Stimulated activated CD8-positive, alpha-beta memory T cell treated with anti-CD3 and anti-CD28 coated beads, Interleukin-7, amount 100 ng/mL, for 24 hours (primary cell): ENCODE measurements at places on chromosomes 6 and 20.

DNA sequence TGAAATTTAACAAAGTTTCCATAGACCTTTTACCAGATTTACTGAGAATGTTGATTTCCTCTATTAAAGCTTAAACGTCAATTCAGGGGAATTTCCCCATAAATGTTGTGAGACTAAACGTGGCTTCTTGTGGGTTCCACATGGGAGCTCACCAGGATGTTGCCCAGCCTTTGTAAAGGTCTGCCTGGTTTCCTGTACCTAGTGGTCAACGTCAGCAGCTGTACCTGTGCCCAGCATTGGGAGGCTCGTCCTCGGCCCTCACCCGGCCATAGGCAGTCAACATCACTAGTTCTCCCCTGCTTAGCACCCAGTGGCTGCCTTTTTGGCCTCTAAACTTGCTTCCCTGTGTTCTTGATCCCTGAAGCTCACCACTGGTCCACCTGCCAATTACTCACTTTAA lies 22.1 kb upstream of the CD83 start:
- DNase-seq: no peak

- DNase-seq: no peak
These were observed 283.4 kb downstream of the TBC1D7 start for GRCh38 chr6:13044896-13045295.

DNA sequence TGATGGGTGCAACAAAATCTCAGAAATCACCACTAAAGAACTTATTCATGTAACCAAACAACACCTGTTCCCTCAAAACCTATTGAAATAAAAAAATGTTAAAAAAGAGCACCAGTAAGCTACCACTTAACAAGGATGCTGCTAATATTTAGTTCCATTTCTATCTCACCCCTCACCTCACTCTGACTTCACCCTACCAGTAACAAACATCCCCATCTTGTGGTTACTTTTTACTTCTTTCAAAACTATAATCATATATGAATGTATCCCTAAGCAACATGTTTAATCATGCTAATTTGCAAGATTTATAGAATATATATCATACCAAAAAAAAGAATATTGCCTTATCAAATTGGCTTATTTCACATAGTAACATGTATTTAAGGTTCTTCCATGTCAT lies 27.4 kb upstream of the SLC24A3 start:
- no peak for DNase-seq

GRCh38 chr6:170497841-170498301 lies 55.2 kb downstream of the PSMB1 start:
- DNase-seq: no peak

- no peak for DNase-seq
These were observed 521.6 kb downstream of the CD83 start for GRCh38 chr6:14638906-14639761.

DNA sequence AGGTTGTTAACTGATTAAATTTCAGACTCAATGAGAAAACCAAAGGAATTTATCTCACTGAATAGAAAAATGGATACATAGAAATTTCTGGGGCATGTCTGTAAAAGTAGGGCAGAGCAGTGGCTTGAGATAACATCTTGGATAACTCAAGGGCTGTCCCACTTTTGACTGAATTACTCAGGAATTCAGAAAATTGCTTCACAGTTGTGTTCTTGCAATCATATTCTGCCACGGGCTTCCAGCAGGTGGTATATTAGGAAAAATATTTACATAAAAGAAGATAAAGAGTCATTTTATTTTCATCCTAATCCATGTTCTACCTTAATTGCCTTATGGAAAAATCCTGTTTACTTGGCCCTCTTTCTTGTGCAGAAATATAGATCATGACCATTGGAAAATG lies 156.4 kb upstream of the AKIRIN2 start:
- no peak for DNase-seq

DNA sequence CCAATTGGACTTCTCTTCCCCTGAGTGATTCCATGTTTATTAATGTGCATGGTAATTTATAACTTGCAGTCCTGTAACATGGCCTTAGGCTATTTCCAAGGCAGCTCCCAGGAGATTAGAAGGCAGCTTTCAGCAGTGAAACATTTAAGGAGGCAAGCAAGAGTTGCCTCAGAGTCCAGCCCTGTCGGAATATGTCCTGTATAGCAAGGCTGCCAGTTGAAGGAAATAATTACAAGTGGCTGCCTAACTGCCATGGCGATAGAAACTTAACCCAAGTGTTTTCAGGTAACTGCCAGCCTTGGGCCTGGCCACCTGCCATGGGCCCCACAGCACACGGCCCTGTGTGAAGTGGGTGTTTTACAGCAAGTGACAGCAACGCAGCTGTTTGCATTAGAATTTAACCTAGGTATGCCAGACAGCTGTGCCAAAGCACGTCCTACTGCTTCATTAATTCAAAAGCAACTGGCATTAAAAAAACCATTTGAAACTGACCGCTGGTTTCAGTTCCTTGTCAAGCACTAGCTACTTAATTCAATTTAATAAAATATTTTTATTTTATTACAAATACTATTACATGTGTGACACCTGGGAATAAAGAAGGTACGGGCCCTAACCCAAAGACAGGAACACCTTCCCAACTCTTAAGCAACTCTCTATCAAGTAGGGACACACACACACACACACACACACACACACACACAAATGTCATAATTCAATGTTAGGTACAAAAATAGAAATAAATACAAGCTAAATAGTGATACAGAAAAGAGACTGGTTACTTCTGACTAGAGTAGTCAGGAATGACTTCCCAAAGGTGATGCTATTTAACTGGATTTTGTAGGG lies 151.8 kb upstream of the HEY2 start:
- no peak for DNase-seq

- DNase-seq: no peak
These were observed 108.8 kb downstream of the TIAM2 start for GRCh38 chr6:155103816-155104366.

GRCh38 chr6:34381081-34381480 lies 11.4 kb downstream of the NUDT3 start:
- no peak for DNase-seq

- DNase-seq: no peak
These were observed 71.9 kb downstream of the TMEM170B start for GRCh38 chr6:11609324-11610071.

DNA sequence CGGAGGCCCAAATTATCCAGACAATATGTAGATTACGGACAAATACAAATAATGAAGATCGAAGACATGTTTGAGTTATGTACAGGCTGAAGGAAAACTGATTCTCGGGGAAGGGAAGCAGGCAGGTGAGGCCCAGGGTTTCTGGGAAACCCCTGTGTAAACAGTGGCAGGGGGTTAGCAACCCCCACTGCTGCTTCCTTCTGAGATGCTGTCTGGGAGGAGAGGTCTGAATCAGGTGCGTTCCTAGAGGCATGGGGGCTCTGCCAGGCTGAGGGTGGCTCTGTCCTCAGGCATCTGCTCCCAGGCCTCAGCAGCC lies 7.2 kb upstream of the MDGA1 start:
- no peak for DNase-seq

DNA sequence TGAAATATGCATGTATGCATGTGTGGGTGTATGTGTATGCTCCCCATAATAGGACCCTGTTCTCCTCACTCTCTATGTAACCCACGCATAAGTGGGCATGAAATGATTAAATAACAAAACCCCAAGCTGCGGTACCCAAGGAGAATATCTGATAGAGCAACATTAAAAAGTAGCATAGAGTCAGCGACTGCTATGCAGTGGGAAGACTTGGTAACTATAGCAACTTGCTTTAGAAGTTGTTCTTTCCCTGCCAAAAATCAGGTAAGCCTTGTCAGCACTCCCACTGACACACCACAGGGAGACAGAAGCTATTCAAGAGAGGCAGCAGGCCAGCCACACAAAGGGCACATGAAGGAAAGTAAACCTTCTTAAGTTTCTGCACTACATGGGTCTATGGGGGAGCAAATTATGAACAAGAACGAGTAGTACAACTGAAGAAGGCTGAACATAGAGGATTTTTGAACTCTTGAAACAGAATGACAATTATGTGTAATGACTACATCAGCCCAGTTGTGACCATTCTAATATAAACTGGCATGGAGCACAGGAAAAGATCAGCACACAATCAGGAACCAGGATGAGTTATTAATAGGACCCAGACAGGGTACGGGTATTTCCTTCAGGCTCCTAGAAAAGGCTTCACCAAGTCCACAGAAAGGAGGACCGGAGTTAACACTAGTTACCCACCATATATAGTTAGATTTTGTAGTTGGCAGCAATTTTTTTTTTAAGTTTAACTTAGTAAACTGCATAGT lies 89.9 kb downstream of the GPR6 start:
- no peak for DNase-seq

DNA sequence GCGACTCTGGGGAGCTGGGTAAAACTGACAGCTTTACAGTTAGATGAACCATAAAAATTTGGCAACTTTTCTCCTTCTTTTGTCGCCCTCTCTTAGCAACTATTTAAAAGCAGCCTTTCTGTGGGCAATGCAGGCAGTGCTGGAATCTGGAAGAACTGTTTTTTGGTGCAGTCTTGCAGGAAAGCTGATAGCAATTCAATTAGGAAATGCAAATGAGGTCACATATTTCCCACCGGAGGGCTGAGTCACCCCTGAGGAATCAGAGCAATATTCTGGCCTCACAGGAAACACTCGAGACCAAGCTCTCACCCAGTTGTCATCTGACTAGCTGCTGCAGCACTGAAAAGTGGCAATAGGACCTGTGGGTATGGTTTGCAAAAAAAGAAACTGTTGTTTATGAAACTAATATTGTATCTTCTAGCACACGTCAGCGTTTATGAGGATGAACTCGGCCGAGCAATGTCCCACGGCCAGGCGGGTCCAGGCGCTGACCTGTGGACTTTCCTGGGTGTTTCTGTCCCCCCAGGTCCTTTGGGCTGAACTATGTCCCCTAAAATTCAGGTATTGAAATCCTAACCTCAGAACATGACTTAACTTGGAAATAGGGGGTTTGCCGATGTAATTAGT lies 312.3 kb downstream of the TAF4 start:
- no peak for DNase-seq

DNA sequence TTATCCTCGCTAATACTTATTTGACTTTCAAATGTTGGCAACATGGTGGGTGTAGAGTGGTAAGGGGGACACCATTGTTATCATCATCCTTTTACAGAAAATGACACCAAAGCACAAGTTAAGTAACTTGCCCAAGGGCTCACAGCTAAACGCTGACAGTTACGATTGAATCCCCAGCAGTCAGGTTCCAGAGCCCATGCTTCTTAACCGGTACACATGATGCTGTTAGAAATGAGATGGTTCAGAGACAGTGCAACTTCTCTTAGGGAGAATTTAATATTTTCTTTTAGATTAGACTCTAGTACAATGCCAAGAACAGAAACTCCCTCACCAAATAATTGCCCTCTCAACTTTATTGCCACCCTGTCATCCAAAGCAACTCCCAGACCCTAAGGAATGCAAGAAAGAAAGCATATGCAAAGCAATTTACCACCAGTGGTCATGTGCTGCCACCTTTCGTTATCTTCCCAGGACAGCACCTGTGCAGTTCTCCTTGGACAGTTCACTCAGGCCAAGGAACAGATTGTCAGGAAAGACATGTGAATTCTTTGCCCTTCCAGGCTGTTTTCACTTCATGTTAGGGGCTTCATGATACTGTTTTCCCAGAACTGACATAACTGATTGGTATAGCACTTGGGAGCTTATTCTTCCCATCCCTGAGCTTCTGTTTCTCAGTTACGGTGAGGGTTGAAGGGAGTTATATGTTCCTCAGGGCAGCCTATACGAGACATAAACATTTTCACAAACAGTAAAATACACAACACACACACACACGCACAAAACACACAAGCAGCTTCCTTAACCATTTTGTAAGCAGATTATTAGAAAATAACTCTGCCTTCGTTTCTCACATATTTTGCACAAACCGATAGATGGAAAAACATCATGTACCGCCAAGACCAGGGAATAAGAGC lies 5.1 kb downstream of the HLA-DMA start:
- DNase-seq: no peak

DNA sequence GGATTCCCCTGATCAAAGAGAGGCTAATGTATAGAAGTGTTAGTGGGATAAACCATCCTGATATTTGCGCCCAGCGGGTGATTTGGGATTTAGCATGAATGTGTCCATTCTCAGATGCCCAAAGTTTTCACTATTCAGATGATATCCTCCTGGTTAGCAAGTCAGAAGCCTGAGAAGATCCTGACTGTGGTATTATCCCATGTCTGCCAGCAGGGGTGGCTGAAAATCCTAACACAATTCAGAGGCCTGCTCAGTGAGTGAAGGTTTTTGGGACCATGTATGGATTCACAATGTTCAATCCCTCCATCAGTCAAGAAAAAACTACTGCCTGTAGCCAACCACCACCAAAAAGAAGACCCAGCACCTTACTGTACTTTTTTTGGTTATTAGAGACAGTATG lies 34.1 kb upstream of the SPACA1 start:
- no peak for DNase-seq

- no peak for DNase-seq
These were observed 190.1 kb downstream of the LAMA2 start for GRCh38 chr6:129073051-129073450.

DNA sequence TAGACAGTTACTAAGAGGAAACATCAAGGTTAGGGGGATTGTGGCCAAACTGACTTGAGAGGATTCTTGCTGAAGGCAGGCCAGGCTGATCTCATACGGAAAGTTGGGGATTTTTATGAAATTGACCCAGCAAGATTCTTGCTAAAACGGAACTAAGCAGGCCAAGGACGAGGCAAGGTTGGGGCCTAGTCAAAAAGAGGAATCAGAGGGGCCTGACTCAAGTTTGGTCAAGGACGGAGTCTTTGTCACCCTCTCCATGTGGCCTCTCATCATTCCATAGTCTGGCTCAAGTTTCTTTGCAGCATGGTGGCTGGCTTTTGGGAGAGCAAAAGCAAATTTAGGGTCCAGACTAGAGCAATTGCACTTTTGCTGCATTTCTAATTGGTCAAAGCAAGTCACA lies 7.9 kb upstream of the HECA start:
- DNase-seq: no peak

- peak; percentile 62 for DNase-seq
These were observed 12.8 kb downstream of the NFATC2 start for GRCh38 chr20:51529758-51530157.

GRCh38 chr6:26012061-26012460 lies 49.5 kb downstream of the TRIM38 start:
- no peak for DNase-seq

GRCh38 chr20:16363506-16364319 lies 209.5 kb downstream of the KIF16B start:
- no peak for DNase-seq

DNA sequence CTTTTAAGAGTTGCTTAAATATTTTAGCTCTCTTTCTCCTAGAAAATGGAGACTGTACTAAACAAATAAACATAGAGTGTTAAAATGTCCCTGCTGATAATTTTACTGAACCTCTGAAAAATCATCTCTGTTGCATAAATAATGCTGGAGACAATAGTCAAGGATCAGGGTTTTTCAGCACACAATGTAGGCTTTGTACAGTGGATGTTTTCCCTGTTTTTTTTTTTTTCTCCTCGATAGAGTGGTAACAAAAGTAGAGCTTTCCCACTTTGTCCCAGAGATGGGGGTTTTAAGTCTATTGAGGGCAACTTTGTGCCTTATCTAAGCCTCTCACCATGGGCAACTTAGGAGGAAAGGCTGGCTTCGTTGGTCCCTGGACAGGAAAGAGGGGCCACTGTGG lies 222.6 kb upstream of the HDDC2 start:
- DNase-seq: no peak

DNA sequence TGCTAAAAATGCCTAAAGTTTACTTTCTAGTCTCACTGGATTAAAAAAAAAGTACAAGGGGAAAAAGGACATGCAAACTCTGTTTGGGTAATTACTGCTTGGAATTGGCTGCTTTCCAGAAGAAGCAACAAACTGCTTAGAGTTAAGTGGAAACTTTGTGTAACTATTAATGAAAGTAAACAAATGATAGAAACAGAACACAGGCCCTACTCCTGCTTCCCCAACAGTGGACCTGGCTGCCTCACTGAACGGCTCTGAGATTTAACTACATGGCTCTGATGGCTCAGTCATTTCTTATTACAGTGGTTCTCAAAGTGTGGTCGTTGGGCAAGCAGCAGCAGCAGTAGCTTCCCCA lies 108.5 kb downstream of the MAN1A1 start:
- DNase-seq: no peak
